NCI-H774 (cell line): ENCODE measurements at places on chromosomes 1 and 21.
A peak's percentile ranks its signal among the peaks of the same experiment; 100 is the strongest.

DNA sequence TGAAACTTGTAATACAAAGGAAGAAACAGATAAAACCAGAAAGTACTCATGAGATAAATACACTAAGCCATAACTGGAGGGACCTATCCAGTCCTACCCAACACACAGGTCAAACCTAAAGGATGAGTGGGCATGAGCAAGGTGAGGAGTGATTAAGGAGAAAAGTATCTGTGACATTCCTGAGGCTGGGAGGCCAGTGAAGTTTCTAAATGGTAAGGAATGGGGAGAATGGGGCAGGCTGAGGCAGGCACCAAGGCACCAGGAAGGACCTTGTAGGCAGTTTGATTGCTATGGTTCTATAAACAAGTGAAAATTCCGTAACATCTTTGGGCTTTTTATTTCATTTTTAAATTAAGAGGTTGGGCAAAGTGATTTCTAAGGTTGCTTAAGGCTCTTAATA is 10.4 kb downstream of the DDX59 start:
- no peak for DNase-seq

DNA sequence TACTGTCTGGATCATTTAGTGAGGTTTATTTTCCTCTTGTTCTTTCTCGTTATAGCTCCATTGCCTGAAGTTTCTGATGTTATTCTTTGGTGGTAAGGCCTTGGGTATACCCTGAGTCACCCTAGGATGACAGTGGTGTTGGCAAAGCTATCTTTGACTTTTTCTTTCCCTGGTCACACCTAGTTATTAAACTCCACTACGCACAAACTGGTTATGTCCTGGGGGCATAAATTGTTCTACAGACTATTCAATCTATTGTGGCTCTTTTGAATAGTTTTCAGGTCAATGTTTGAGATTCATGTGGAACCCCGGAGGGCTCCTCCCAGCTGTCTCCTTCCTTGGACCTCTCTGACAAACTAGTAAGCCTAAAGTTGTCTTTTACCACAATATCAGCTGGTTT is 157.7 kb downstream of the SLC35F3 start:
- DNase-seq = no peak

DNA sequence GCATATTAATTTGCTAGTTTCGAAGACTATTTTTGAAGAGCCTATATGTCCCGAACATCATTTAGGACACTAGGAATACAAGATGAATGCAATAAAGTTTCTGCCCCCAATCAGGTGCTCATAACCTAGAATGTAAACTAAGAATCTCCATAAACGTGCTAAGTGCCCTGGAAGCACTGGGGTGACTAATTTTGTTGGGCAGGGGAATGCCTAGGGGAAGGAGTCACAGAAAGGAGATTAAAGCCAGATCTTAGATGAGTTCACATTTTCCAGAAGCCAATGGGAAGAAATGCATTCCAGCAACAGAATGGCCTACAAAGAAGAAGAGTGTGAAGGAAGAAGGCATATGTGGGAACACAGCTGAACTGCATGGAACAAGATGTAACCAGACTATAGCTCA is 19.5 kb downstream of the SCYL3 start:
- no peak for DNase-seq

GRCh38 chr1:172351346-172351745 is 69.1 kb upstream of the C1orf105 start:
- DNase-seq = no peak

GRCh38 chr1:210709701-210710100 is 381.0 kb downstream of the HHAT start:
- no peak for DNase-seq

DNA sequence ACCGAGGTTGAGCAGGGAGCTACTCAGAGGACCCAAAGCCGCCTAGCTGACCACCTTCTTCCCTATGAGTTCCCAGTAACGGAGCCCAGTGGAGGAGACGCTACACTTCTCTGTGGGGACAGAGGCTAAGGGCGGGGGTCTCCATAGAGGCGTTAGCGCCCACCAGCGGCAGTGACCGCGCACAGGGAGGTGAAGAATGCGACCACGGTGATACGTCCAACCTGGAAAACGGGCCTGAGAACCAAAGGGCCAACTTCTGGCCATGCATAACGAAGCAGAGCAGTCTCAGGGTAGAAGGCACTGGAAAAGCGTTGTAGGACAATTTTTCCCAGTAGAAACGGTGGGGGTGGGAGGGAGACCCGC is 400 bp upstream of the COG2 start:
- DNase-seq = no peak

GRCh38 chr1:89523572-89524368 is 859 bp upstream of the LRRC8B start:
- peak; percentile 59 for DNase-seq

GRCh38 chr1:56331892-56332567 is 247.3 kb downstream of the PLPP3 start:
- no peak for DNase-seq

DNA sequence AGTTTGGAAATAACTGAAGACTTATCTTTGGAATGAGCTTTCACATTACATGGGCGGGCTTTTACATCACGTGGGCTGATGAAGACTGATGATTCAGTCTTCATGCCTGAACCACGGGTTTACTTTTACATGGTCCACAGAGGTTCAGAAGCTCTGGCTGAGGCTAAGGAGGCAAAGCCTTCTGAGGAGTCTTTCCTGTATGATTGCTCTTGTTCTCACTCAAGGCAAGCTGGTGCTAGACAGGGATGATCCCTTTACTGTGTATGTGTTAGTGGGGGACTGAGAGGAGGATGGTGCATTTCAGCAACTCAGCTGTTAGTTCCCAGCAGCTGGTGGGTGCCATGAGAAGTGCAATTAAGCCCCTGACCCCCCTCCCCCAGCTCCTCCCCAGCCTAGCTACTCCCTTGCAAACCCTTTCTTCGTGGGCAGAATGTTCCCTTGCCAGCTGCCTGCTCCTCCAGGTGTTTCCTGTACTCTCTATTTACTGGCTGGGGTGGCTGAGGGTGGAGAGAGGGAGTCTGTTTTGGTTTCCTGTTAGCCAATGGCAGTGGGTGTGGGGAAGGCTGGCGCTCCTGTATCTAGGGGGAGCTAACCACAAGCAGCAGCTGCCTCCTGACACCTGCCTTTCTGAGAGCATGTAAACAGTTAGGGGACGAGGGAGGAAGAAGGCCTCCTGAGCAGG is 15.4 kb downstream of the BTG2 start:
- peak; percentile 96 for DNase-seq

DNA sequence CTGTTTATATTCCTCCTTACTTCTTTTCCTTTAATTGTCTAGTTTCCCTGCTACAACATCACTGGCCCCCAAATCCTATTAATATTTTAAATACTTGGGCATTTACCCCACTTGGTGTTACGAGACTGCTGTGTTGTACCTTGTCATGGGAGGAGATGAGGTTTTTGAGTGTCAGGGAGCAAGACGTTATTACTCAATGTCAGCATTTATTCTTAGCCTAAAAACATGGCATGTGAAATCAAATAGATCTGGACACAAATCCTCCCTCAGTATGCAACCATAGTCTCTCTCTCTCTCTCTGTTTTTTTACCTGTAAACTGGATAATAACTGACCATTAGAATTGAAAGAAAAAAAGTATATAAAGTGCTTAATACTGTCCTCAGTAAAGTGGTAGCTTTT is 4.6 kb downstream of the LRRC8B start:
- DNase-seq = no peak

DNA sequence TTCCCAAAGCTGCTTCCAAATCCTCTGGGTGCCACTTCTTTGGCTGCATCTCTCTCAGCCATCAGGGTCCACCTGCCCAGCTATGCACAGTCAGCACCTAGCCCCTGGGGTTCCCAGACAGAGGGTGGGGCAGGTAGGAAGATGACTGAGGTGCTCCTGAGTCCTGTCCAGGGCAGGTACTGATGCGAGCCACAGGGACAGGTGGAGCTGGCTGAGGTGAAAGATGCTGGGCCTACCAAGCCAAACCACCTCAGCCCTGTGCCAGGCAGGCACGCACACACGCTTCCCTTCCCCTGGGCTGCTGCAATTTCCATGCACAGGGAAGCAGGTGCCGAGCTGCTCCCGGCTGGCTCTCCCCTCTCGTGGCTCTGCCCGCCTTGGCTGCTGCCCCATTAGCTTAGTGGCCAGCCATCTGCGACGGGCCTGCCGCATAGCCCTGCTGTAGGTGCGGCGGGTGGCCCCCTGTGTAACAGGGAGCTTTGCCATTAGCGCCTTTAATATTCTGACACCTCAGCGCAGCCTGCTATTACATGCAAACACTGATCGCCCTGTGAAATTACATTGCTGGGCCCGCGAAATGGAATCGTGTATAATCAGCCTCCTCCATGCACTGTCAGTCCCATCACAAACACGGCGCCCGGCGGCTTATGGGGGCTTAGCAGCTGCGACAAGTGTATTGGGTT is 38.9 kb downstream of the DMAP1 start:
- peak; percentile 44 for DNase-seq

DNA sequence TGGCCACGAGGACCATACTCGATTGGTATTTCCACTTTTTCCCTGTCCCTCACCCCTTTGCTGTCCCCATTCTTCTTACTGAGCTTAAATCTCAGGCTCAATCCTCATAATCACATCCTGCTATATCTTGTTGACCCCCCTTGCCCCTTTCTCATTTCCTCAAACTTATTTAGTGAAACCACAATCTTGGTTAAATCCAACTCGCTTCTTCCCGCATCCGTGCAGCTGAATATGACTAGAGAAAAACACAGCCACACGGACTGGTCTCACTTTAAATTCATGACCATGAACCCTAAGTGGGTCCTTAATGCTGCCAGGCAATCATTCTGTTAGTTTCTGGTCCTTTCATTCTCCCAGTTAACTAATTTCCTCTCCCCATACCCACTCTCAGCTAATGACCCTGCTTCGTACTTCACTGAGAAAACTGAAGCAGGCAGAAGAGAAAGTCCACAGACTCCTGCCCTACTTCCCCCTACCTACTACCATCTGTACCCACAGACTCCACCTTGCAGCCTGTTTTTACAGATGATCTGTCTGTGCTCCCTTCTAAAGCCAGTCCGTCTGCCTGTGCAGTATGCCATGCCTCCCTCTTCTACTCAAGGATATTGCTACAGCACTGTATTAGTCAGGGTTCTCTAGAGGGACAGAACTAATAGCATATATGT is 96.8 kb upstream of the LMO4 start:
- no peak for DNase-seq

DNA sequence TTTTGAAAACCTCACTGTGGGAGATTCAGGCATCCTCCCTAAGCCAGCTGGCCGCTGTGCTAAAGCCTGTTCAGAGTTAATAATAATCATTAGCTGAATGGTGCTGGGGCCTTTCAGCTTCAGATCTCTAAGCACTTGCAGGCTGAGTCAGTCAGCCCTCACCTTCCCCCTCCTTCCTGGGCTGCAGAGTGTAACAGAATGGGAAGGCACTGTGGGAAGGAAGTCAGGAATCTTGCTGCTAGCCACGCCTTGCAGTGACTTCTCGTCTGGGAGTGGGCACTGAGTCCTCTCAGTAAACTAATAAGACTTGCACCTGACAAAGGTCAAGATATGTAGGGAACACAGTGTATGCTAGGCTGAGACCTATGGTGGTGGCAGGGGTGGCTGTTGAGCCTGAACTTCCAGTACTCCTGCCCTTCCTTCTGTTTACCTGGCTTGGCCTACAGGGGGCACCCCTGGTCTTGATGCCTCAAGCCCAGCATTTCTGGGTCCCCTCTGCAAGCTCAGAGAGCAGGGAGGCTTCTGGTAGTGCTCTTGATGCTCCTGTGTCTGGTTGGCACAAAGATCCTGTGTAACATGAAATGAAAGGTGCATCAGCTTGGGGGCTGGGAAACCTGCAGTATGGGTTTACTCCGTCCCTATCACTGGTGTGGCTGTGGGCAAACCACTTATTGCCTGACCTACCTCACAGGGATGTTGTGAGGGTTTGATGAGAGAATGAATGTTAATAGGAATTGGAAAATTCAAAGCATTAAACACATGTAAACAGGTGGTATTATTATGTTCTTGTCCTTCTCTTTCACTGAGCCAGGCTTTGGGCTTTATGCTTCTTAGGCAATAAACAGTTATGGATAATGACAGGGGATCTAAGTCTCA is 6.0 kb downstream of the CYB561D1 start:
- no peak for DNase-seq

GRCh38 chr1:185397183-185397582 is 80.1 kb upstream of the IVNS1ABP start:
- no peak for DNase-seq

DNA sequence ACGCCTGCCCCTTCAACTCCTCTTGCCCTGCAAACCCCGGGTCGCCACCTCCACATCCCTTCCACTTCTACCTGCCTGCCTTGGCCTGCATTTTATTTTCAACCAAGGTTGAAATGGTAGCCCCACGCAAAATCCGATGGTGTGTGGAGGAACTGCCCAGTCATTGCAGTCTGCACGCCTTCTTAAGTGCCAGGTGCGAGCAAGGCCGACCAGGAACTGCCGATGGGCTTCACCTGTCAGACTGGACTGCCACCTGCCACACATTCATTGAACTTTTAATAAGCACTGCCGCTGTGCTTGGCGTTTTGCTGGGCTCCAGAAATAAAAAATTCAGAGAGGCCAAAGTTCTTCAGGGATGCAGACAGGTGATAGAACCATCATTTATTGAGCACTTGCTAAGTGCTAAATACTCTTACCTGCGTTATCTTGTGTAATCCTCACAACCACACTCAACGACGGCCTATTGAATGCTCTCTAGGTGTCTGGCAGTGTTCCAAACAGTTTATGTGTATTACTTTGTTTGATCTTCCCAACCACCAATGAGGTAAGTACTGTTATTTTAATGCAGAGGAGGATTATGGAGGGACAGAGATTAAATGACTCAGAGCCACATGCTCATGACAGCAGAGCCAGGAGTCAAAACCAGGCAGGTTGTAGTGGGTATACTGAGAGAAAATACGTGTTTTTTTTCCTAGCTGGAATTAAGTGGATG is 36.2 kb downstream of the CACHD1 start:
- DNase-seq = peak; percentile 90

GRCh38 chr1:37752583-37753471 is 12.1 kb downstream of the EPHA10 start:
- DNase-seq = peak; percentile 80

- DNase-seq = no peak
Measured at GRCh38 chr1:168485048-168485447, 58.7 kb downstream of the XCL2 start.

GRCh38 chr1:53412285-53413174 is 46.7 kb upstream of the DMRTB1 start:
- DNase-seq = no peak

- DNase-seq = no peak
Measured at GRCh38 chr1:30485072-30485471, 238.3 kb downstream of the MATN1 start.
